ENCODE measurements at places on chromosomes 4 and X.

- DNase-seq = no peak
Measured at GRCh38 chrX:118660085-118660484, 67.3 kb upstream of the IL13RA1 start.

GRCh38 chrX:64976673-64977040, 407 bp upstream of the ZC4H2 start:
- no peak for DNase-seq

- no peak for DNase-seq
Measured at GRCh38 chr4:54961357-54961975, 163.9 kb downstream of the KDR start.

DNA sequence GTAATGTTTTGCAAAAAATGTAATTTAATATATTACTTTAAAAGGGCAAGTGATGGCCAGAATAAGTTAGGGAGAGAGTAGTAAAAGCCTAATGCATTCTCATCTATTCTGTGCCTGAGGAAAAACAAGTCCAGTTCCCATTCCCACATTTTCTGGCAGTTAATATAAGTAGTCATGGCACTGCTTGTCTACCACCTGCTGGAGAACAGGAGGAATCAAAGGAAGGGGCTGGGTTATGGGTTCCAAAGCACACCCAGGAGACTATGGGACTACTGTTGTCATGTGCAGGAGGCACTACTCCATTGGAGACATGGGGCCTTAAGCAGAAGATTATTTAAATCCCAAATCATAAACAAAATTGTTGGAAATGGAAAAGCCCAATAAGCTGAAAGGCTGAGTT, 2618.6 kb downstream of the ARAP2 start:
- no peak for DNase-seq

Data from Right ventricle myocardium inferior (tissue), 1 donor.